ENCODE measurements at places on chromosomes 7 and 10.

DNA sequence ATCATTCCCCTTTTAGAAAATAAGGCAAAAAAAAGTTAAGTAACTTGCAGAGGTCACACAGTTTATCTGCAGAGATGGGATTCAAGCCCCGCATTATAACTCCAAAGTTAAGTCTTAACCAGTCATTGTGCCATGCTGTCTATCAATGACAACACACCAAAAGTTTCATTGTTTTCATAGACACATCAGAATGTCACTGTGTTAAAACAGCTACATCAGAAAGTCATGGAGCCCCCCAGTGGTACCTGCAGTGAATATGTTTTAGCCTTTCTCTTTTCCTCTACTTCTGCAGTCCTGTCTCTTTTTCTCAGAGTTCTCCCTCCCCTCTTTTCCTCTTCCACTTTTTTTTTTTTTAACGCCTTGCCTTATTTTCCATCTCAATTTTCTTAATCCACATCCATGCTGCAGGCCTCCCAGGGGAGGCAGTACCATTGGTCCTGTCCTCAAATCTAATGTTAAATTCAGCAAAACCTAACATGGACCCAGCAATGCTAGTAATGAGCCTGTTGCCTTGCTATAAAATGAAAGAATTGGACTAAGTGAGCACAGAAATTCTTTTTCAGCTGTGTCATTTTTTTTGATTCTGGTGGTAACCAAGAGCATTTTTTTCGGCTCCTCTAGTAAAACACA lies 3.8 kb upstream of the NRCAM start:
- DNase-seq: no peak

- no peak for DNase-seq
Measured at GRCh38 chr7:73668886-73669230, 1.2 kb downstream of the VPS37D start.

DNA sequence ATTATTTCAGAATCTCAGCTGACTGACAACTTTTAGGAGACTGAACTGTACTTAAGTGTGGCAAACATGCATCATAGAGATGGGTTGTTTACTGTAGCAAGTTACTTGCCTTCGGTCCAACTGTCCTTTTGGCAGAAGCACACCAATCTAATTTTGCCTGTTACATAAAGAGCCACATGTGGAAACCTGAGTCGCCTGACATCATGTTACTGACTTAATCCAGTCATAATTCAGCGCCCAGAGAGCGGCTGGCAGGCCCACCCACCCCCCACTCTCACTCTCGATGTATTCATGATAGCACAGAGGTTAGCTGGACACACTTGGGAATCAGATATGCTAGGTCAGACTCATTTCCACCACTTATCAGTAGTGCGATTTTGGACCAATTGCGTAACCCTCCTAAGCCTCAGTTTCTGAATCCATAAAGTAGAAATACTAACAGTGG lies 57.3 kb upstream of the CAPZA2 start:
- no peak for DNase-seq

GRCh38 chr7:36928718-36929117 lies 204.4 kb upstream of the AOAH start:
- DNase-seq: no peak

DNA sequence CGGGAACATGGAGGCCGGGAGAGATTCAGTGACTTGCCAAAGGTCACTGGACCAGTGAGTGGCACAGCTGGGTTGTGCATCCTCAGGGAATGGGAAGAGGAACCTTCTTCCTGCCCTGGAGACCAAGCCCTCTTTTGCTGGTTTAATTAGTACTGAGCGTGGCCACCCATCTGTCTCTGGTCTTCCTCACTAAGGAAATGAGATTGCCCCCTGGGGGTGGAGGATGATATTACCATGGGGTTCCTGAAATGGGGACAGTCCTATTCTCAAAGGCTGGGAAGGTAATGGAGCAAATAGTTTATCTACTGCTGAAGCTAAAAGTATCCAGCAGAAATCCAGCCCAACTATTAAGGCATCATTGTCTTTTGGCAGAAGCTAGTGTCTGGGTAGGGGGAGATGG lies 98.6 kb upstream of the FGFR2 start:
- peak; percentile 10 for DNase-seq

DNA sequence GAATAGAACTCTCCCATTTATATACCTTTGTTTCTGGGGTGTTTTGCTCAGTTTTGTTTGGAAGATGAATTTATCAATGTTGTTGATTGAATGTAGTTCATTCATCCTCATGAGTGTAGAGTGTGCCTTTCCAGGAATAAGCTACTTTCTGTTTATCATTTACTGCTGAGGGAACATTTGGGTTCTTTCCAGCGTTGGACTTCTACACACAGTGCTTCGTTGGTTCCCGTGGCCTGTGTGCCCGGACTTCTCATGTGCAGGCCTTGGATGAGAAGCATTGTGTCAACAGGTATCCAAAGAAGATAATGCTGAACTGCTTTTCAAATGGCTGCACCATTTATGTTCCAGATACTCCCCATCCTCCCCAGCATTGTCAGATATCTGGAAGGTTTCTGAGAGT lies 107.6 kb upstream of the TNS3 start:
- no peak for DNase-seq

- no peak for DNase-seq
Measured at GRCh38 chr10:75166623-75166972, 44.0 kb upstream of the VDAC2 start.

DNA sequence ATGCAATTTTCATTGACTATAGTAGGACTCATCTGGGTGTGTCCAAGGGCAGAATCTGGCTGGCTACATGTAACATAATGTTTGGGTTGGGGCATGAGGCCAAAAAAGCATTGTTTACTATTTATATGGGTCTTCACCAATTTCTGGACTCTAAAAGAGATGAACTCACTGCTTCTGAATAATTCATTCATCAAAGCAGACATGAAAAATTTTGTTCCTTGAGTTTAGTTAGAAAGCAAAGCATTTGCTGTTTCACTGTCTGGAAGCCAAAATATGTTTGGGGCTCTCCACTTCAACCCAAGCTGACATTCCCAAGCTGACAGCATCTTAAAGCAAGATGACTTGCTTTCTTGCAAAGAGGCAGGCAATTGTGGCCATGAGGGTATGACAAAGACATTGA lies 670.6 kb downstream of the SUGCT start:
- DNase-seq: no peak

- DNase-seq: peak; percentile 54
Measured at GRCh38 chr10:78916227-78916626, 152.5 kb upstream of the ZMIZ1 start.

DNA sequence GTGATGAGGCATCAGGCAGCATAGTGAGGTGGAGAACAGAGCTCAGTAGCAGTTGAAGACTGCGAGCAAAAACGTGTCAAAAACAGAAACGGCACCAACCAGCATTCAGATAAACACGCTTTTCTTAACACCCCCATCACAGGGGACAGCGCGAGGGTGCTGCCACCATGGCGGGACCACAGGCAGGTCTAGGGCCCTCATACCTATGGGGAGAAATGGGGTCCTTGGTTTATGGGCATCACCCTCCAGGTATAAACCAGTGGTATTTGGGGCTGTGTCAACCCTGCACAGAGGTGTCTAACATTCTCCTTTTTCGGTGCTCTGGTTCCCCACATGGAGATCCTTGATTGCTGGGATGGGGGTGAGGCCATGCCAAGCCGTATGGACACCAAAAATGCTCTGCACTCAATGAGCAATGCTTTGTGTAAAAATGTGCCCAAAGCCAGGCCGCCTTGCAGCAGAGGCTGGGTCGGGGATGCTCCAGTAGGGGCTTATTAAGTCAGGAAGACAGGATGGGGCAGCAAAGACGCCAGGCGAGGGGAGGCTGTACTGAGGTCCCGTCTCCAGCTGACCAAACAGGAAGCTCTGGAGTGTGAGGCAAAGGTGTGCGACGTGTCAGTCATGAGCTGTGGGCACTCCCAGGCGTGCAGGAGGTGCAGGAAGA lies 191.5 kb downstream of the WDR37 start:
- DNase-seq: no peak

- DNase-seq: no peak
Measured at GRCh38 chr10:71957546-71958275, 6.5 kb upstream of the CHST3 start.

DNA sequence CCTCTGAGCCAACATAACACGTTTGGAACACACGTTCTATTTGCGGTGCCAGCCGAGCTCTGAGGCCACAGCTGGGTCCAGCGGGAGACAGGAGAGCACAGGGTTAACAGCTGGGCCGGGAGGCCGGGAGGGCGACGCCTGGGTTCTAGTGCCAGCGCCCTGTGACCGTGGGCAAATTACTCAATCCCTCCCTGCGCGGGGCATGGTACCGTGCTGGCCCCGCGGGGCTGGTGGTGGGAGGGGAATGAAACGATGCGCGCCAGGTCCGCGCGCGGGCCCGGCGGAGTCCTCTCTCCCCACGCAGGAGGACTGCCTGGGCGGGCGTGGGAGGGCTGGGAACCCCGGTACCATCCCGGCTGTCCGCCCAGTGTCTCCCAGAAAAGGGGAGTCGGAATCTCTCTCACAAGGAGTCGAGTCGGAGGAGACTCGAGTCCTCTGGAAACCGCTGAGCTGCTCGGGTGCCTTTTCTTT lies 30.4 kb downstream of the LEP start:
- no peak for DNase-seq

GRCh38 chr10:71753091-71753959 lies 20.0 kb downstream of the VSIR start:
- peak; percentile 22 for DNase-seq

DNA sequence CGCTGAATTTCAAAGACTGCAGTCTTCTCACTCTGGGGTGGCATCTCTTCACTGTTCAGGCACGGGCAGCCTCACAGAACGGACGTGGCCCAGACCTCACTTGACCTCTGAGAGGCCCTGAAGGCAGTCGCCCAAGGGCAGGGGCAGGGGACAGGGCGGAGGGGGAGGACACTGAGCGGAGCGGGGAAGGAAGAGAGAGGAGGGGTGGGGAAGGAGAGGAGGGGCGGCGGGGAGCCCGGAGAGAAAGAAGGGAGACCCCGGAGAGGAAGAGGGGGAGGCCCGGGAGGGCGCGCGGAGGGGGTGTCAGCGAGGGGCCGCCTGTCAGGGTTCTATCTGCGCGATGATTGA lies 58.7 kb upstream of the COMTD1 start:
- DNase-seq: no peak

DNA sequence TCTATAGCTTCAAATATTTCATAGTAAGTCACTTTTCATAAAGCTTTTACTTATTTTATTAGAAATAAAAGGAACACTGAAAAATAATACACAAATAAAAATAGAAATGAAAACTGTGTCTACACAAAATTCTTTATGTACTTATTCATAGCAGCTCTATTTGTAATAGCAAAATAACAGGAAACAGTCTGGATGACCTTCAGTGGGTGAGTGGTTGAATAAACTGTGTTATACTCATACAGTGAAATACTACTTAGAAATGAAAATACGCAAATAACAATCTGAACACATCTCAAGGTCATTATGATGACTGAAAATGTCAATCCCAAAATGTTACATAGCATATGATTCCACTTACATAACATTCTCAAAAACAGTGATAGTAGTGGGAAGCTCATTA lies 138.7 kb upstream of the PCLO start:
- no peak for DNase-seq

DNA sequence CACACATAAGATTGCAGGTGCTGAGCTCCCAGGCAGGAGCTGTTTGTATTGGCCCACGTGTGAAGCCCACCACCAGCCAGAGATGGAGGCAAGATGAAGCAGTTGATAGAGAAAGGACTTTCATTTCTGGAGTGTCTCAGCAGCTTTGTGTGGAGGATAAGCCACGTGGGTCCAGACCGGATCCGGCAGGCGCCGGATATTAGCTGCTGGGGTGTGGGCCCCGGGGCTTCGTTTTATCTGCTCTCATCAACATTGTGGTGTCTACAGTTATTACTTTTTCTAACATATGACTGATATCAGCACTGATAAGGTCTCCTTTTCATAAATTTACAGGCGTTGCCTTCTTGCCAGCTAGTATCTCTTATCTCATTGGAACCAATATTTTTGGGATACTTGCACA lies 25.5 kb downstream of the SLC18A2 start:
- DNase-seq: no peak

DNA sequence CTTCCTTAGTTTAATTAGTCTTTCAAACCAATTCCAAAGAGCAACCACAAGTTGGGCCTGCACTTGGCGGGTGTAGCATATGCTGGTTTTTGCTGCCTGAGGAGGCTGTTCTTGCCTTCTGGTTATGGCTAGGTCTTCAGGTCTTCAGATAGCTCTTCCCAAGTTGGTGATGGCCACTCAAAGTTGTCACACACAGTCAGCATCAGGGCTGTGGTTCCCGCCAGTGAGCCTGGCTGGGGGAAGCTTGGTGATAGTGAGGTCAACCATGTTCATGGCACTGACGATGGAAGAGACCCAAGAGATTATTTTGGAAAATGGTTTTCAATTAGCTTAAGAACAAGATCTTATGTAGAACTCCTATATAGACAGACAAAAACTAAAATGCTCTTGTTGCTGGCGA lies 18.8 kb upstream of the HTR5A start:
- no peak for DNase-seq

GRCh38 chr10:101646364-101646763 lies 48.6 kb downstream of the FBXW4 start:
- peak; percentile 73 for DNase-seq

DNA sequence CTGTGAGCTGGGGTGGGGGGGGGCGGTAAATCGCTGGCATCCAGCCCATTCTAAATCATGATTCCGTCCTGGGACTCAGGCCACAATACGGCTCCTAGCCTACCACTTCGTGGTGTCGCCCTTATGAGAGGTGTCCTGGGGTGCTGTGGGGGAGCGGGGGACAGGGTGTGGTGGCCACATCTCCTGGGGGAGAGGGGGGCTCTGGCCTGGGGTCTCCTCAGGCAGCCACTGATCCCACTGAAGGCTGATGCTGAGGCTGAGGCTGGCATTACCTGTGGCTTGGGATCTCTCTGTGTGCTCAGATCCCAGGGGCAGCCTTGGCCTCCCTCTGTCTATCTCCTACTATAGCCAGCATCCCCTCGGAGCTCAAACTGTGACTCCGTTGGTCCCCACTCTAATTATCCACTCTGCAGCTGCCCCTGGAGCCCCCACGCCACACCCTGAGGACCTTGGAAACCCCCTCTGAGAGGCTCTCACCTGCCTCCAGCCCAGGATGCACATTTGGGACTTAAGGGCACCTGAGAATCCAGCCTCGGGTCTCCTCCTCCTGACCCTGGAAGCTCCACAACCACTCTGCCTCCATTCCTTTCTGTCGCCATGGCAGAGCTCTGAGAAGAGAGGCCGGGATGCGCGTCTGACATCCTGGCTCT lies 249.3 kb upstream of the TCERG1L start:
- no peak for DNase-seq

DNA sequence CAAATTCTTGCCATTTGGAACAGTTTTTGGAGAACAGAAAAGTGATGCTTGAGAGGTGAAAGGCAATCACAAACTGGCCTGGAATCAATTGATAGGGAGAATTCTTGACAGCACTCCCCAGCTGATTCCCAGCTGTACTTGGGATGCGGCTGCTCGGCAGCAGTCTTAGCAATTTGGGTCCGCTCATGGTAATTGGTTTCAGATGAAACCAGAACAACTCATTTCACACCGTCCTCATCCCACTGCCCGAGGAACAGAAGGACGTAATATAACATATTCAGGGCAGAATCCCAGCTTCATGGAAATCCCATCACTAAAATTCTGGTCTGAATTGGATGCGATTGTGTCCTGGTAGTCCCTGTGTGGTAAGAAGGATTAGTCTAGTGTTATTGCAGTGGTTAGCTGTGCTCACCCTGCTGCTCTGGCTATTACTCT lies 223.3 kb upstream of the FERD3L start:
- DNase-seq: no peak

GRCh38 chr7:138618506-138618905 lies 82.7 kb downstream of the SVOPL start:
- DNase-seq: no peak

Data from substantia nigra (tissue), 51 donors.